ENCODE measurements at places on chromosomes 2 and 18.

- no peak for DNase-seq
Observed at GRCh38 chr2:12616456-12617156, 100.1 kb upstream of the TRIB2 start.

DNA sequence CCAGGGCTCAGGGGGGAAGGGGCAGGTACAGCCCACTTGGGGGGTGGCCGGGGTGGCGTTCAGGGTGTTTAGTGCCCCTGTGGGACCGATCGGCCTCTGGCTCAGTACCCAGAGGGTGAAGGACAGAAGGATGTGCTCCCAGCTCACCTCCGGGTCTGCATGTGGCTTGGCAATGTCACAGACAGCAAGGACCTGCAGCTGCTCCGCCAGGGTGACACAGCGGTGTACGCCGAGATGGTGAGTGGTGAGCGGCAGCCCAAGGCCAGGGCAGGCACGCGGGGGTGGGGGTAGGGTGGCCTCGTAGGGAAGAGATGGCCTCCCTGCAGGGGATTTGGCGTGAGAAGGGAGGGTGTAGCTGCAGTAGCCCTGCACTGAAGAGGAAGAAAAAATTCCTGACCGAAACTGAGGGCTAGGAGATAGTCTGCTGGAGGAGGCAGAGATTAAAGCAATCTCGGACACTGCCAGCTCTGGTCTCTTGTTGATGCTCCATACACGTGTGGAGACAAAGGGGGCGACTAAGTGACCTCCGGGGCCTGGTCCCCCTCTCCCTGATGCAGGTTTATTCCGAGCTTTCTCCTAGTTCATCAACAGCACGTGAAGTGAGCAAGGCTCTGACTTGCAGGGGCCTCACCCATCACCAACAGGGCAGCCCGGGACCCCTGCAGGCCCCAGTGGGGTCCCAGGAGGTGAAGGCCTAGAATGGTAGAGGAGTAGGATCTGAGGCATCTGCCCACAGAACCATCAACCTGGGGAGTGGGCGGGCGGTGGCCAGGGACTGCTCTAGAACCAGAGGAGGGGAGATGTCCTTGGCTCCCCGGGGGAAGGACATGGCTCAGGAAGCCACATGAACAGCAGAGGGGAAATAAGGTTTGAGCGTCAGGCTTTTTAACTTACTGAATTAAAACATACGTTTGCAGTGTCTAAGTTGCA is 45.4 kb downstream of the FER1L5 start:
- no peak for DNase-seq

DNA sequence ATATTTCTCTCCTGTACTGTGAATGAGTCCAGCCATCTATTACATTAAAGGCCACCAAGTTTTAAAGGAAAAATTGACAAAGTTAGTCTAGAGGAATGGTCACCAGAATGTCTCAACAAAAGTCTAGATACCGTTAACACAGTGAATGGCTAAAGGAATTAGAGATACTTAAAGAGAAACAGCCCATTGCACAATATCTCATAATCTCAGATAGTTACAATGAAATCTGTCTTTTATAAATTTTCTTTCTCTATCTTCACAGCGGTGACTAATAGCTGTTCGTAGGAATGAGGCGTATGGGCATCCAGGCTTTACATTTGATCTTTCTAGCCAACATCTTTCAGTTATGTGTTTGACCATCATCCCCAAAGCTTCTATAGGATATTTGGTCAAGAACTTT is 30.6 kb downstream of the R3HDM1 start:
- no peak for DNase-seq

DNA sequence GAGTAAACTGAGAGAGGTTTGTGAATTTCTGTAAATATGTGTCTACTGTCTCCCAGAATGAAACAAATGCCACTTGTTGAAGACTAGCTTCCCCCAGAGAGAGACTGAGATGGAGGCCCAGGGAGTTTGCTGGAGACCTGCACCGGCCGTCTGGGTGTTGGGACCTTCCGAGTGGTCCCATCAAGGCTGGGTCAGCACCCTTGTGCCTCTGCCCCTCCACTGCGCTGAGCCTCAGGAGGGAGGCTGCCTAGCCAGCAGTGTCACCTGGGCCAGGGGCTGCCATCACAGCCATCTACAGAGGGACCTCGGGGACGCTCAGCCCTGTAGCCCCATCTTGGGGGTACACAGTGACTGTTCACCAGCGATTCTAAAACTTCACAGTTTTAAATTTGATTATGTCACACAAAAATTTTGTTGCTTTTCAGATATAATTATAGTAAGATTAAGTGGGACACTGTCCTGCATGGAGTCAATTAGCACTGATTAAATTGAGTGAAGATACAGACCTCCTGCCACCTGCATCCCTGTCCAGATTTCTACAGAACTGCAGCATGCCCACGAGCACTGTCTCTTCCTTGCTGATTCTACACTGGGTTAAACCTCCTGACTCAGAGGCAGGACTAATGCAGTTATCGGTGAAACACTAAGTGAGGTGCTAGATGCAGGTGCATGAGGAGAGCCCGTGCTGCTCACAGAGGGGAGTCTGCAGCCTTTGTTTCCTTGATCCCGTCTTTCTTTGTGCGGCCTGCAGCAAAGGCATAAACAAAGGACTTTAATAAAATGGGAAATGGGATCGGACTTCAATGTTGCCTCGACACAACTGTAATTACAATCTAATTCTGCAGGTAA is 50.5 kb downstream of the TMEM18 start:
- DNase-seq = no peak

DNA sequence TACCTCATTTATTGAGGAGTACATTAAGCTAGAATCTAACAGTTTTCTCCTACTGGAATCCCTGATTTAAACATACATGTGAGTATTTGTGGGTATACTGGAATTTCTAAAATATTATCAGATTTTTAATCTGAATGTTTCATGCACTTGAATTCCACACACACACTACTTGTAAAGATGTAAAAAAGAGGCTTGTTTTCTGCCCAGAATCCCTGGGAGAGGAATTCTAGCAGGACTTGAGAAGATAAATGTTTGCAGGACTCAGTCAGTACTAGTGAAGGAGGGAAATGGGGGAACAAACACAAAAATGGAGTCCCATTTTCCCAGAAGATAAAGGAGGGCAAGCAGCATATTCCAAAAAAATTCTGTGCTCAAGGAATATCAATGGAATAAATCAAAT is 17.0 kb downstream of the COL5A2 start:
- no peak for DNase-seq

GRCh38 chr2:158731386-158731785 is 63.7 kb upstream of the DAPL1 start:
- no peak for DNase-seq

- no peak for DNase-seq
Observed at GRCh38 chr2:24080701-24081100, 3.9 kb downstream of the TP53I3 start.

GRCh38 chr2:171598713-171599319 is 76.5 kb downstream of the CYBRD1 start:
- DNase-seq = peak; percentile 44

DNA sequence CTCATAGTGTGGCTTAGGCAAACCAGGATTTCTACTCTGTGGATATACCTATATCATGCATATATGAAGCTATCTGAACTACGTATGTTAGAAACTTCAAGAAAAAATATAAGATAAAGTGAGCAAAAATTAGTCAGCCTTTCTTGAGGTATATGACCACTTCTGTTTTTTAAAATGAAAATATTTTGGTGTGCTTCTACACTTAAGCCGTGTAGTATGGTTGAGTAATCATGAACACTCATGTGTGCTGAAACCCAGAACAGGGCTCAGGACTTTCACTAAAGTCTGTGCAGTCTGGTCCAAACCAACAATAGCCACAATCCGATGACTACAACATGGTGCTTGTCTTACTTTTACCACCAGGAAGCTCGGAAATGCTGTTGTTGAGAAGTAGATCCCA is 48.9 kb upstream of the TMEM177 start:
- DNase-seq = no peak

GRCh38 chr2:69514406-69514805 is 77.2 kb upstream of the NFU1 start:
- DNase-seq = no peak

- DNase-seq = no peak
Observed at GRCh38 chr2:158890296-158890905, 78.0 kb upstream of the TANC1 start.

All from stimulated activated CD8-positive, alpha-beta memory T cell treated with anti-CD3 and anti-CD28 coated beads, Interleukin-4, amount 100 ng/mL, for 48 hours (primary cell).